ENCODE measurements at places on chromosomes 7 and 10. TPM values are rescaled to one million over a fixed set of nuclear protein-coding genes. Genes with fewer than 3 reads are reported as not detected.

DNA sequence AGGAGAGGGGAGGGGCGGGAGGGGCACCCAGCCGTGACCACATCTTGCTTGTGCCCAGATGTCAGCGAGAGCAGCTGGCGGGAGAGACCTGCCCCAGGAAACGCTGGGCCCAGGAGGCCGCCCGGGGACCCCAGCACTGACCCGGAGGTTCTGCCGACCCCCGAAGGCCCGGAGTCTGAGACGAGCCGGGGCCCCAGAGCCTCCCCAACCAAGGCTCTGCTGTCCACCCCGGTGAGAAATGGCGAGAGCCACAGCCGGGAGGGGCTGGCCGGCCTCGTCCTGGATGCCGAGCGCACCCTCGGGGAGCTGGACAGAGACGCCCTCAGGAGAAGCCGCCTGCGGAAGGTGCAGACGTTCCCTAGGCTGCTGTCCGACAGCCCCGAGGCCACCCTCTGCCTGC is 25.9 kb downstream of the KNDC1 start:
- DNase-seq, result no peak
- H3K27ac ChIP-seq, result no peak overlapping the region
- no peaks in the 10 kb centered on the region for H3K27me3 ChIP-seq
- no peak overlapping the region for H3K4me3 ChIP-seq
- no peaks in the 10 kb centered on the region for H3K36me3 ChIP-seq
- H3K4me1 ChIP-seq, result no peaks in the 10 kb centered on the region

DNA sequence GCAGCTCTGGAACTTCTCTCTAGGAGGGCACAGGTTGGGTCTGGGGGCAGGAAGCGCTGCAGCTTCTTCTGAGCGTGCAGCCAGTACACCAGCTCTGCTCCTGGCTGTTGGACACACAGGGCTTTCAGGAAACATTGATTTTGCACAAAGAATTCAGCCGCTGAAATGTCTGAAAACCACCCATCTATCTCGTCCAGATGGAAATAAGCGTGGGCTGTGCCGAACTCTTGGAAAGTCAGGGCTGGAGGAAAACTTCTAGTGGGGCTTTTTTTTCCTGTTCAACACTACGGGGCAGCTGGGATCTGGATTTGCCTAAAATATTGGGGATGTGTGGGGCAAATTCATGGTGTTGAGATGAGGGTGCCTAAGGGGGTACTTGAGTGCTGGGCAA is 31.2 kb downstream of the PALD1 start:
- no peak for DNase-seq
- no peaks in the 10 kb centered on the region for H3K27me3 ChIP-seq
- H3K4me3 ChIP-seq, result no peak overlapping the region
- peak overlapping the region; percentile 61 for H3K27ac ChIP-seq
- no peaks in the 10 kb centered on the region for H3K36me3 ChIP-seq

GRCh38 chr10:18523025-18523424 is 128.4 kb downstream of the NSUN6 start:
- H3K4me3 ChIP-seq, result no peak overlapping the region
- no peak for DNase-seq
- H3K4me1 ChIP-seq, result peaks cover 3% of the 10 kb centered on the region
- H3K27ac ChIP-seq, result peak overlapping the region; percentile 66

DNA sequence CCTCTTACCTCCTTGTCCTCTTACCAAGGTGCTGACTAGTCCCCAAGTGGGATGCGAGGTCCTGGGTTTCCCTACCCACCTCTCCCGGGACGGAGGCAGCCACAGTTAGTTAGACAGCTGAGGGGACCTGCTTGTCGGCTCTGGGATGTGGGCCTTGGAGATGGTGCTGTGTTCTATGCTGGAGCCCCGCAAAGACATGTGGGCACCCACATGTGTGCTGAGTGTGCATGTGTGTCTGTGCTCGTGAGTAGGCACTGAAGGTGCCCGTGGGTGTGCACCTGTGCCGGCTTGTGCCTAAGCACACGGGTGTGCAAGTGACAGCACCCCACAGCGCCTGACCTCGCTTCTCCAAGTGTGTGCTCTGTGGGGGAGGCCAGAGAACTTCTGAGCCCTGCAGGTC is 62.2 kb downstream of the NEURL1 start:
- H3K27me3 ChIP-seq, result no peaks in the 10 kb centered on the region
- H3K4me1 ChIP-seq, result peaks cover 7% of the 10 kb centered on the region
- no peaks in the 10 kb centered on the region for H3K36me3 ChIP-seq
- no peak overlapping the region for H3K27ac ChIP-seq

Gene SPOCK2
- 9.7 TPM for total RNA-seq

Gene GRID2IP
- total RNA-seq, result not detected

Gene AEBP1
- total RNA-seq, result 1,349 TPM

Gene ZNRF2
- total RNA-seq, result 31.7 TPM

Gene MYL10
- total RNA-seq, result not detected

All from ascending aorta (tissue), 2 donors.